ENCODE measurements at places on chromosomes 5 and 9. TPM values are rescaled to one million over a fixed set of nuclear protein-coding genes. Genes with fewer than 3 reads are reported as not detected.

Gene FRMPD1
- polyA plus RNA-seq: 0.03 TPM

DNA sequence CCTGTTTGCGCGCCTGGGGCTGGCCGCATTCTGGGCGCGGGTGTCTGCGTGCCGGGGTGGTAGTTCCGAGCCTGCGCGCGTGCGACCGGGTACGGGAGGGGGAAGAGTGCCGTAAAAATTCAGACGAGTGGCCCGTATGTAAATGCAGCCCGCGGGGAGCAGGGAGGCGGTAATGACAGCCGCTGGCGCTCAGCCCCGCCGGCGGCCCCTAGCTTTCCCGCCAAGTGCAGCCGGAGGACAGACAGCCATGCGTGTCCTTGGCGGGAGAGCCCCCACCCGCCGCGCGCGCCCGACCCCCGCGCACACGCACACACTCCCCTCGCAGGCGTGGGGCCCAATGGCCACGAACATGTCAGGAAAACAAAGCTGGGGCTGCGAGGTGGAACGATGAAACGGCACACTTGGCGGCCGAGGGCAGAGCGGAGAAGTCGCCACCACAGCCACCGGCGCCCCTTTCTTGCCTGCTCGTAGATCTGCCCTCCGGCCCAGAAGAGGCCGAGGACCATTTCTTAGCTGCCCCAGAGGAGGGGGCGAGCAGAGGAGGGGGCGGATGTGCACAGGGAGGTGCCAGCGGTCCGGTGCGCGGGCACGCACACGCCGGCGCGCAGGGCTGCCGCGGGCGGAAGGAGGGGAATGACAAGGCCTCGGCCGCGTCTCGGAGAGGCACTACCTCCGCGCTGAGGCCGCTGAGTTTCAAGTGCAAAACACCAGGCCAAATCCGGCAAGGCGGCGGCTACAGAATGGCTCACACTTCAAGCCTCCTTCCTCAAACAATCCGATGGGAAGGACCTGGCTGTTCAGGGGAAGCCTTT lies 208.4 kb downstream of the MEF2C start:
- DNase-seq: no peak

Gene COL27A1
- polyA plus RNA-seq: 20.7 TPM

- DNase-seq: peak; percentile 15
Observed at GRCh38 chr5:50302815-50303490, 138.1 kb downstream of the EMB start.

DNA sequence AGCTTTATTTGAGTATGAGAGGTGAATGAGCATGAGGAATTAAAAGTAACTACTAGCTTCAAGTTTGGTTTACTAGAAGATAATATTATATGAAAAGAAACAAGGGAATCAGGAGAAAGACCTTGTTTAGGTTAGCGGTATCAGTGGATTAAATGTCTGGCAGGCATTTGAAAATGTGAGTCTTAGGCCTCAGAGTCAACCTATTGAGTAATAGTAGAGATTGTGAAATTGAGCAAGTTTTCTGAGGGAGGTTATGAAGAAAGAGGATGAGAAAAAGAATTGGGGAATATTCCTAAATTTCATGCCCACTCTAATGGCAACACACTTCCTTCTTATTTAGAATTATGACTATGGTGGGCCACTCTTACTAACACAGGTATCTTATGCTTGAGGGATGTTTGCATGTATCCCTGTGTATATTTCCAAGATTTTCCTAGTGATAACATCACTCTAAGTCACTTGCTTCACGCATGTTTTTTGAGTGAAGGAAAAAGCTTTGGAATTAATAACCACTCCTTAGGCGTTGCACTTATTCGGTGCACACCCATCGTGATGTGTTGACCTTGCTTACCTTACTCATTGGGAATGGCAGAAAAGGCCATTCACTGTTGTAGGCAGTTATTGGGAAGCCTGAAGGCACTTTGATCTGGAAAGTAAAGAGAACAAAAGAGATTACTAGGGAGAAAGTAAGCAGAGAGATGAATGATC lies 8.2 kb upstream of the ELL2 start:
- no peak for DNase-seq

Gene ENC1
- 21.3 TPM for polyA plus RNA-seq

Gene ACOT12
- polyA plus RNA-seq: not detected

GRCh38 chr5:153523211-153523610 lies 32.7 kb downstream of the GRIA1 start:
- no peak for DNase-seq

GRCh38 chr5:107470295-107470582 lies 200.5 kb downstream of the EFNA5 start:
- DNase-seq: no peak

GRCh38 chr5:103600086-103600485 lies 37.5 kb upstream of the NUDT12 start:
- no peak for DNase-seq

Gene ARHGEF37
- polyA plus RNA-seq: 1.2 TPM

GRCh38 chr9:6128030-6128429 lies 87.6 kb upstream of the IL33 start:
- no peak for DNase-seq

DNA sequence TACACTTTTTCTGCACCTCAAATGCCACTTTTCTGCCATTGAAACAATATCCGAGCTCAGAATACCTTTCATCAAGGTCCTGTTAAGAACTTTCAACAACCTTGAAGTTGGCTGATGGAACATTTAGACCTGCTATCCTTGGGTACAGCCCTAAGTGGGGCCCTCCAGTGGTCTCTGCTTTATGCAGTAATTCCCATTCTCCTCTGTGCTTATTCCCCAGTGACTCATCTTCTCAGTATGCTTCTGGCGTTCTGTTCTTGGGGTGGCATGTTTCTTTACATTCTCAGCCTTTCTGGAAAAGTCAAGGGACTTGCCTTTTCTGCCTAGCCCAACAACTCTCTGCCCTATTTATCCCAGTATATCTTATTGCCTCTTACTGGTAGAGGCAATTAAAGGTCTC lies 7.1 kb downstream of the ANP32B start:
- peak; percentile 63 for DNase-seq

Data from A549 (cell line).